ENCODE measurements at places on chromosomes 11 and 22.

GRCh38 chr22:24247011-24247507 is 2.2 kb upstream of the GGT5 start:
- no peak for DNase-seq

DNA sequence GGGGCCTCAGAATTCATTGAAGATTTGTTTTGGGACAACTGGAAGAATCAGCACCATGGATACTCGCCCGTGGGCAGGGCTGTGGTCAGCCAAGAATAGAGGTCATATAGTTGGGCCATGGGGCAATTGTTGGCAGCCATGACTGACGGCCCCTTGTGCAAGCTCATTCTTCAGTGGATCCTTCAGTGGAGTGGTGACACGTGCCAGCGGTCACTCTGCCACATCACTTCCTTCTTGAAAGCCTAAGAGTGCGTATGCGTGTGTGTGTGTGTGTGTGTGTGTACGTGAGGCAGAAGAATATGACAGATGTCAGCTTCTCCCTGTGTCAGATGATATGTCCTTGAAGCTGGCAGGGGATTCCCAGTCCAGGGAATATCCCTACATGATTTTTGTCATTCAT is 1.8 kb upstream of the IL18BP start:
- peak; percentile 89 for DNase-seq

GRCh38 chr11:28169816-28170215 is 61.6 kb downstream of the METTL15 start:
- no peak for DNase-seq

GRCh38 chr11:108122166-108122628 is 830 bp downstream of the ACAT1 start:
- DNase-seq = no peak

- no peak for DNase-seq
Observed at GRCh38 chr11:121476379-121477032, 23.7 kb upstream of the SORL1-AS1 start.

DNA sequence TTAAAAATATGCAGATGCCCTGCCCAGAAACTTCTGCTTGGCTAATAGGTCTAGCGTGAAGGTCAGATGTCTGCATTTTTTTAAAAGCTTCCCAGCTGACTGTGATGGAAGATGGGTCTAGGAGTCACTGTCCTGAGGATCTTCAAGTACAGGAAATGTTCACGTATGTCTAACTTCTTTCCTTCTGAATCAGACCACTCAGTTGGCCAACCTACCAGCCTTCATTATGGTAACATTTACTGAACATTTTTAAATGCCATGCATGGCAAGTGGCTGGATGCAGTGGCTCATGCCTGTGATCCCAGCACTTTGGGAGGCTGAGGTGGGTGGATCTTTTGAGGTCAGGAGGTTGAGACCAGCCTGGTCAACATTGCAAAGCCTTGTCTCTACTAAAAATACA is 1.1 kb upstream of the PRG2 start:
- no peak for DNase-seq

DNA sequence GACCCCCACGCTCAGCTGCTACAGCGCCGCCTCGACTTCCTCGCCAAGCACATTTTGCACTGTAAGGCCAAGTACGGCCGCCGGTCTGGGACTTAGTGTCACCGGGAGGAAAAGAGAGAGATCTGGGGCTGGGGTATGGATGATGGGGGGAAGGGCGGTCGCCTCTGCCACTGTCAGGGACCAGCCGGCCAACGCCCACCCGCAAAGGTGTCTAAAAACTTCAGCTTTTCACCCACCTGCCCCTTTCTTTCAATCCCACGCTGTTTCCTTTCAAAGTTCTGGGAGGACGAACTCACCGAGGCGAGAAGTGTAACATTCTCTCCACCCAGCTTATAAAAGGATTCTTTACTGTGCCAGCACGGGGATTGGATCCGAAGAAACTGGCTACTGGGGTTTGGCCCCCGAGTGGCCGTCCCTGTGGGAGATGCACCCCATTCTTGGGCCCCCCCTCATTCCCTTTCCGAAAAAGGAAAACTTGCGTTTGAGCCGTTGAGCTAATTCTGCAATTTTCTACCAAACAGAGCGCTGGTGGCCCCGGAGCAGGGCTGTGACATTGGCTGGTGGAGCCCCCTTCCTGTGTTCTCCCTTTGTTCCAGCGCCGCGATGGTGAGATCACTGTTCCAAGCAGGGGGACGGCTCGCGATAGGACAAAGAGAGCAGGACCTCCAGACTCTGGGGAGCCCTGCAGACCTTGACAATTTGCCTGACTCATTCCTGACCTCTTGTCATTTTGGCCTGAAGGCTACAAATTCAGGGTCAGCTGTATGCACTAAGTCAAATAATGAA is 1.8 kb downstream of the FJX1 start:
- peak; percentile 46 for DNase-seq

GRCh38 chr11:77191823-77192495 is 63.9 kb downstream of the MYO7A start:
- DNase-seq = peak; percentile 76

DNA sequence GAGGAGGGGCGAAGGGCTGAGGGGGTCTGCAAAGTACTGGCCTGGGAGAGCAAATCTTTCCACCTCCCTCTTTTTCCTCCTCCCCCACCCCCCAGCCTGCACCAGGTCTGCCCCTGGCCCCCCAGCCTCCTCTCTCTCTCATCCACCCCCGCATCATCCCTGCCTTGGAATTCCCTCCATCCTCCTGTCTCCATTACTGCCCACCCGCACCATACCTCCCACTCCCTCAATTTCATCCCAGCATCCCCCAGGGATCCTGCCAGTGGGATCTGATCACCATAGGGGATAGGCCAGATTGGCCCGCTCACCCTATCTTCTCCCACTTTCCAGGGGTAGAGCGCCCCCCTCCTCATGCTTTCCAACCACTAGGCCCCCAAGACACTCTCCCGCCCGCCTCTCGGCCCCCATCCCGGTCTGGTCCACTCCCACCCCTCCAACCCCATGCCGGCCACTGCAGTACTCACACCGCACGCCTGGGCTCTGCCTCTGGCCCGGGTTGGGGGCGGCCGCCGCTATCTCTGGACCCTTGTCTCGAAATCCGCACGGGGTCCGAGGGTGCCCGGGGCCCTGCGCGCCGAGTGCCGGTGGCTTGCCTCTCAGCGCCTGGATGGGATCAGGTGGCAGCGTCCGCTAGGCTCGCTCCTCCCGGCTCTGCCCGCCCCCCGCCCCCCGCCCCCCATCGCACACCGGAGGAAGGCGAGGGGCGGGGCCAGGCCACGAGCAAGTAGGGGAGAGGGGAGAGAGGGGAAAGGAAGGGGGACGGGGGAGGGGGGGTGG is at the start of gene GAL3ST3:
Gene GAL3ST3 (minus strand): TSS at position 615 of the 777 bp plus-strand sequence. CDS start 3,746 bp downstream, outside the sequence.
- no peak for DNase-seq

- DNase-seq = no peak
Observed at GRCh38 chr11:36463781-36464180, 46.3 kb downstream of the TRAF6 start.

DNA sequence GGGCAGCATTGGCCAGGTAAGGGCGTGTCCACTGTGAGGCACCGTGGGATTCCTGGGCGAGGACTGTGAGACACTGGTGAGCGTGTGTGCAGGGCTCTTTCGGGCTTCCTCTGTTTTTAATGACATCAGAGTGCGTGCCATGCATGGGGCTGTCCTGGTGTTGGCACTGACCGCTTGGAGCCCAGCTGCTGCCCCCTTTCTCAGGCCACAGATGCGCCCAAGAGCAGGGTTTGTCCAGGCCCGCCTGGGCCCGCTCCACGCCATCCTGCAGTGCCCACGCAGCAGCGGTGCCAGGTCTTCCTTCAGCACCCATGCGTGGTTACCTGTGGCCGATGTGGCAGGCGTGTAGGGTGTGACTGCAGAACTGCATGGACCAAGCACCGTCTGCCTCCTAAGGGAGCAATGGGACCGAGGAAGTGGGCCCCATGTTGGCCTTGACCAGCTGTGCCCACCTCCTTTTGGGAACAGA is 72.3 kb upstream of the SEPTIN5 start:
- no peak for DNase-seq

DNA sequence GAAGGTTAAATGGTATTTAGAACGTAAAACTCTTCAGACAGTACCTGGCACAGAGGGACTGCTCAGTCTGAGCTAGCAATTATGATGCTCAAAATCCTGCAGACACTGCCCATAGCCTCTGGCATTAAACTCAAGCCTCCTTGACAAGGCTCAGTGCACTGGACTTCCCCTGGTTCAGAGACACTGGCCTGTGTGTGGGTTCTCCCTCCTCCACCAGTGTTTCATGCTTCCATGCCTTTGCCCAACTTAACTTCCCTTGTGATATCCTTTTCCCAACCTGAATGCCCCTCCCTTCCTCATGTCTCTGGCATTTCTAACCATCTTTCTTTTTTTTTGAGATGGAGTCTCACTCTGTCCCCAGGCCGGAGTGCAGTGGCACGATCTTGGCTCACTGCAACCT is 9.1 kb downstream of the LTBP3 start:
- DNase-seq = no peak

GRCh38 chr11:120222916-120223315 is 12.1 kb downstream of the OAF start:
- DNase-seq = no peak

DNA sequence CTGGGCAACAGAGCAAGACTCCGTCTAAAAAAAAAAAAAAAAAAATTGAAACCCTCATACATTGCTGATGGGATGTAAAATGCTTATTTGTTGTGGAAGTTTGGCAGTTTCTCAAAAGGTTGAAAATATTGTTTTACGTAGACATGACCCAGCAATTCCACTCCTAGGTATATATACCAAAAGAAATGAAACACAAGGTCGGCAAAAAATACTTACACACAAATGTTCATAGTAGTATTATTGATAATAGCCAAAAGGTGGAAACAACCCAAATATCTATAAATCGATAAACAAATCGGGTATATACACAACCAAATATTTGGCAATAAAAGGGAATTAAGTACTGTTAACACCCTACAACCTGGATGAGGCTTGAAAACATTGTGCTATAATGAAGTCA is 5.1 kb upstream of the ZNF143 start:
- DNase-seq = no peak

DNA sequence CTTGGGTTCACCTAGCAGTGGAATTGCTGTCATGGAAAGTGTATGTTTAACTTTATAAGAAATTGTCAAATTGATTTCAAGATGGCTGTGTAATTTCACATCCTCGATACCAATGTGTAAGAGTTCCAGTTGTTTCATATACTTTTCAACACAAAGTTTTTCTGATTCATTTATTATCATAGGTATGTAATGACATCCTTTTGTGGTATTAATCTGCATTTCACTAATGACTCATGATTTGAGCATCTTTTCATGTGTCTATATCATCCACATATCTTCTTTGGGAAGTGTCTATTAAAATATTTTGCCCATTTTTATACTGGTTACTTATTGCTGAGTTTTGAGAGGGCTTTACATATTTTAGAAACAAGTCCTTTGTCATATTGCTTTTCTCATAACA is 17.0 kb upstream of the GLYATL1B start:
- no peak for DNase-seq

GRCh38 chr11:94665116-94665659 is 98.0 kb downstream of the PIWIL4 start:
- no peak for DNase-seq

GRCh38 chr11:119782006-119782738 is 53.2 kb upstream of the NECTIN1 start:
- DNase-seq = peak; percentile 2

DNA sequence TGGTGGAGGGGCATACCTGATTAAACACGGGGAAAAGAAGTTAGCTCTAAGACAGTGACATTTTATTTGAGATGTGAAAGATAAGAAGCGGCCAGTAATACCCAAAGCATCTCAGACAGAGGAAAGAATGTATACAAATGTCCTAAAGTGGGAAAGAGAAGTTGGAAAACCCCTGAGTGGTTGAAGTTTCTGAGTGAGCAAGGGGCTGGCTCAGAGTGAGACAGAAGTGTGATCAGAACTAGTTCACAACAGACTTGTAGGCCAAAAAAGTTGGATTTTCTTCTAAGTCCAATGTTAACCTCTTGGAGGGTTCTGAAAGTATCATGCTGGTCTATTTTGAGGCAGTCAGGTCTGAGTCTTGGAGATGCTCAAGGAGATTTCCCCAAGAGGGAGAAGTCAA is 608.7 kb downstream of the SOX6 start:
- DNase-seq = no peak

GRCh38 chr11:68761801-68762200 is 10.5 kb upstream of the TESMIN start:
- DNase-seq = no peak

DNA sequence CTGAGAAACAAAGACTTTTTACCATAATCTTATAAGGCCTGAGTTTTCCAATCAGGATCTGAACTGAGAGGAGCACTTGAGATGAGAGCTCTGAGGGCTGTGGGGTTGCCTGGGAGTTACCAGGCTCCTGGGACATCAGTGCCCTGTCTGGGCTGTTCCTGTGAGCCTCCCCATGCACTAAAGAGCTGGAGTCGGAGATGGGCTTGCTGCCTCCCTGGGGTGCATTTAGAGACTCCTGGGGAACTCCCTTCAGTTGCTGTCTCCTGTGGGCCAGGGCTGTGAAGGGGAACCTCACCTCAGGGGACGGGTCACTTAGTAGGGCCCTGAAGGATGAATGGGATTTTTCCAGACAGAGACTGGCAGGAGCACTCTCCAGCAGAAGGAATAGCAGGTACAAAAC is 33.3 kb downstream of the KCNC1 start:
- DNase-seq = no peak

GRCh38 chr11:68355471-68355870 is 43.1 kb downstream of the LRP5 start:
- DNase-seq = no peak

GRCh38 chr22:19870153-19871022 is 15.7 kb upstream of the GNB1L start:
- DNase-seq = peak; percentile 38

GRCh38 chr11:27468209-27468994 is 4.2 kb downstream of the LGR4 start:
- no peak for DNase-seq
